Activated CD8-positive, alpha-beta T cell treated with anti-CD3 and anti-CD28 coated beads for 36 hours (primary cell): ENCODE measurements at places on chromosomes 12 and 14.
A peak's percentile ranks its signal among the peaks of the same experiment; 100 is the strongest.

GRCh38 chr14:101827286-101827685 is 65.8 kb downstream of the PPP2R5C start:
- DNase-seq: no peak

DNA sequence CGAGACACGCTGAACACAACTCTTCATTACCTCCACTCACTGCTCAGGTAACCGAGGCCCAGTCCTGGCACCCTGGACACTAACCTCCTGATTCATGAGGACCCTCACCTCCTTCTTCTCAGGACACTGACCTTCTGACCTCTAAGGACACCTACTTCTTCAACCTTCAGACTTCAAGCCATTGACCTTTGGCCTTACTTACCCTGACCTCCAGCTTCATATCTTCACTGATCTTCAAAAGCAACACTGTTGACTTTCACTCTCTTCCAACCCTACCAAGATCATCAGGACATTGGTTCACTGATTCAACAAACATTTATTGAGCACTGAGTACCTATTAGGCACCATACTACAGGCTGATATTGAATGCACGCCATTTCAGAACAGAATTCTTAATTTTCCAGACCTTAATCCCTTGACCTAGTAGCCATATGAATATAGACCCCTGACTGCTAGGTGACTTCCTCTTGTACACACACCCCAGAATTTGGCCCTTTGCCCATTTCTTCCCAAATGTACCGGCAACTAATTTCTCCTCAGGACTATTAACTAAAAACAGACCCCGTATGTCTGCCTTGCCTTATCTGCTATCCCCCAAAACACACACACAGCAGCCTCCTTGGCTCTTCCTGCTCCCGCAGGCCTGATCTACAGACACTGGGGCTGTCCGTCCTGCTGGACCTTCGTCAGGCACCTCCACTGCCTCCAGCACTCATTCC is 5.8 kb downstream of the ARHGEF40 start:
- no peak for DNase-seq

GRCh38 chr14:32038876-32039275 is 38.2 kb upstream of the ARHGAP5 start:
- DNase-seq: no peak

- DNase-seq: no peak
These were observed 56.7 kb upstream of the KTN1 start for GRCh38 chr14:55523321-55523720.

GRCh38 chr14:56487761-56488160 is 91.8 kb upstream of the TMEM260 start:
- DNase-seq: no peak

DNA sequence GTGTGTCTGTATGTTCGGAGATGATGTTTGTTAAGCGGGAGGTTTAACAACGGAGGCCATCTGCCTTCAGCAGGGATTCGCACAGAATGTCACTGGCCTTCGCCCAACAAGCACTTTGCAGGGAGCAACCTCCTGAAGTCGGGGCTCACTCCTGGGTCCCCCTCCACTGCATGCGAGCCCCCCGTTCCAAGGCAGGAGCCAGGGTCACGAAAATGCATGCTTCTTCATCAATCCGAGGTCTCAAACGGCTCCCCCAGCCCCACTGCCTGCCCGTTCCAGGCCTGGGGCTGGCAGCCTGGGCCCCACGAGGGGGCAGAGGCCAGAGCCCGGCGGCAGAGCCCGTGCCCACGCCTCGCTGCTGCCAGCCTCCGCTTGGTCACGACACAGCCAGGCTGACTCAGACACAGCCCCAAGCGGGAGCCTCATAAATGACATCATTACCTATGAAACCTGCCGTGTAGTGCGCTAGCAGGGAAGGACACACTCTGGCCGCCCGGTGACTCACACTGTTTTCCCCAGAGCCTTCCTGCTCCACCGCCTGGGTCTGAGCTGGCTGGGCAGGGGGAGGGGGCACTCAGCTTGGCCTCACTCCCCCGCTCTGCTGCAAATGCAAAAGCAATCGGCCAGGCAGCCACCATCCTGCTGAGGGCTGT is 169.5 kb upstream of the RTL1 start:
- peak; percentile 44 for DNase-seq

DNA sequence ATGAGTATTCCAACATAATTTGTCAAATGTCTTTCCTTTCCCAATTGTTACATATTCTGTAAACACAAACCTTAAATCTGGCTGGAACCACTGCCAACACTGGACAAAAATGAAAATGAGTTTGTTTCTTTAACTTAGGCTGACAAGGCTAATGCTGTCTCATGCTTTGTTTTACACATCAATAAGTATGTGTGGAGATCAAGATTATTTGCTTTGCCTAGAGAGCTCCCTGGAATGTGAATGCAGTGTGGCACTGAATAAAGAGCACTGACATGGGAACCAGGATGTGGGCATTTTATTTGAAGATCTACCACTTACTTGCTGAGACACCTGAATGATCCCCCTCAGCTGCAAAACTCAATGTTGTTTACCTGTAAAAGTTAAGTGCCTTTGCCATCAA is 61.7 kb downstream of the RALGAPA1 start:
- no peak for DNase-seq

GRCh38 chr12:108531929-108532848 is 17.1 kb downstream of the FICD start:
- no peak for DNase-seq

DNA sequence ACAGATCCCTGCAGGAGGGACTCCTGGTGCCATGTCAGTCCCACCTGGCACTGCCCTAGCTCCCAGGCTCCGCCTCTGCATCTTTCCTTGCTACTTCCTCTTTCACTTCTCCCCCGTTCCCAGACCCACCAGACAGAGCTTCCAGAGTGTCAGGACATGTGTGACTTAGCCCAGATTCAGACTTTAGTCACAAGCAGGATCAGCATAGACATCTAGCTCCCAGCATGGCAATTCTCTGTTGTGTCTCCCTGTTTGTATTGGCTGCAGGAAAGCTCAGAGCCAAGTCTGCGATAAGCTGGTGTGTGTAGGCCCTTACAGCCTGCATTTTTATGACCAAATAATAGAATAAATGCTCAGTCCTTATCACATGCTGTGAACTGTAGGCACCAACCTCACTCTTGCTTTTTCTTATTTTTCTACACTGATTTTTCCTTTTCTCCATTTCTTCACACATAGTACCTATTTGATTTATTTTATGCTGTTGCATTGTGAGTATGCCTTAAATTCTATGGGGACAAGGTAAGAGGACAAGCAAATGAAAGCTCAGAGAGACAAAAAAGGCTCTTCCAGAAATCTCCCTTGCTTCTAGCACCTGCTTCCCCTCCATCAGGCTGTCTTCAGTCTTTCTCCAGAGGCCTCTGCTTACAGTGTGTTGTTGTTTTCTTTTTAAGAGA is 5.9 kb downstream of the DHRS2 start:
- no peak for DNase-seq

DNA sequence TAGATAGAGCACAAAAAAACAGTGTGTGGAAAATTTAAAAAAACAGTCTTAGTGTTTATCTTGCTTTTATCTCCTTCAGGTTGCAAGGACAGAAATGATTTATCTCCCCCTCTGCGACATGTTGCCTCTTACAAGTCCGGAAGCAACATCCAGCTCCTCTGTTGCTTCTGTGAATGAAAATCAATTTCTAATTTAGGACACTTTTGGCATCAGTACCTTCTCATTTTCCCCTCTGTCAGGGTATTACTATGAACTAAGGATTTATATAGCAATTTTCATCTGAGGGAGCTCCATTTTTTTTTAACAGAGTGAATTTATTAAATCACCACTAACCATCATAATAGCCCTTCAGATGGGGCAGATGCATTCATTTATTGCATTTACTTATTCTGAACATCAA is 116.6 kb upstream of the PLXNC1 start:
- no peak for DNase-seq

DNA sequence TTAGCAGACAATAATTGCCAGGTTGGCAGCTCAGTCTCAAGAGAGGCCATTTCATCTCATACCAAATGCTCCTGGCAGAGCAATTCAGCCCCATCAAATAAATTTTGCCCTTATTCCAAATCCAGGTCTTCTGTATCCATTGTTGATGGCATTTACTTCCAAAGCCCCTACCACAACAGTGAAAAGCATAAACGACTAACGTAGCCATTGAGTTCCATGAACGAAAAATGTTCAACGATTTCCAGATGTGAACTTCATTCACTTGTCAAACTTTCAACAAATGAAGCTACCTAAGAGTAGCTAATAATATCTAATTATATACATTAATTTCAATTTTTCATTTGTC is 3.0 kb upstream of the GCN1 start:
- no peak for DNase-seq

GRCh38 chr14:81169711-81170103 is 51.1 kb downstream of the GTF2A1 start:
- DNase-seq: peak; percentile 31

GRCh38 chr14:65472189-65472588 is 59.7 kb downstream of the FUT8 start:
- DNase-seq: no peak

DNA sequence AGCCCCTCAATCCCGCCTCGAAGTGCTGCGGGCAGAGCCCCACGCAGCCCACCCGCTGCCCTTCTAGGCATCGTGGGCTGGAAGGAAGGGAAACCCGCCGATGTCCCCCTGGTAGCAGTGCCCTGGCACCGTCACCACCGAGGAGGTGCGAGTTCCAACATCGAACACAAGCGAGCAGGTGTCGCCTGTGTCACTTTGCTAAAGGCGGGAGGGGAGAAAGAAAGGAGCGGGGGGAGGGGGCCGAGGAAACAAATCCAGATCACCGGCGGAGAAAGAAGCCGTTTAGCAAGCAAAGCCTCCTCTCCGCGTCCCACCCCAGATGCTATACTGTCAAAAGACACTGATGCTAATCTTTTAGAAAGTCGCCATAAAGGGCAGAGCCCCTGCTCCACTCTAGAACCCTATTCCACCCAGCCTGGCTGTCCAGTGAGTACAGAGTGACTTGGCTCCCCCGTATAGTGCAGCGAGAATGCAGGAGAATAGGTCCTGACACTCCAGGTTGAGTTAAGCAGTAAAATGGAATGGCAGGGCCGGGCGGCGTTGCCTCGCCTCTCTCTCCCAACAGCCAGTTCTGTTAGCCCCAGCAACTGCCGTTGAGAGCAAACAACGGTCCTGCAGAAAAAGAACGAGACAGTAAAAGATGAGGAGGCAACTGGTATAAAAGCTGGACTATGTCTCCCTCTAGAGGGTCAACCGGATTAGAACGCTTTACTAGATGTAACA is 67.9 kb upstream of the USP15 start:
- peak; percentile 61 for DNase-seq

DNA sequence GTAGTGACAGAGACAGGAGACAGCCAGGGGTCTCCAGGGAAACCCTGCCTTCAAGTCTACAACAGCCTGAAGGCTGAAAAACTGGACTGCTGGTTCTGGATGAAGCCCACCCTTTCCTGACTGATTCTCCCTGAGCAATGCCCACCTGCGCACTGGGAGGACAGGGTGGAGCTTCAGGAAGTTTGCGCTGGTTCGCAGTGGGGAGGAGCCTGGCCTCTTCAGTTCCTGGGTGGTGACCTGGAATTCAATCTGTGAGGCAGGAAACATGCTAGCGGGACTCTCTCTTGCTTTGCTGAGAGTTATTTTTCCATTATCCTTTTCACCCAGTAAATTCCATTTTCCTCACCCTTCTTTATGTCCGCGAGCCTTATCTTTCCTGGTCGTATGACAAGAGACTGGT is 600.8 kb downstream of the TRHDE start:
- DNase-seq: no peak

DNA sequence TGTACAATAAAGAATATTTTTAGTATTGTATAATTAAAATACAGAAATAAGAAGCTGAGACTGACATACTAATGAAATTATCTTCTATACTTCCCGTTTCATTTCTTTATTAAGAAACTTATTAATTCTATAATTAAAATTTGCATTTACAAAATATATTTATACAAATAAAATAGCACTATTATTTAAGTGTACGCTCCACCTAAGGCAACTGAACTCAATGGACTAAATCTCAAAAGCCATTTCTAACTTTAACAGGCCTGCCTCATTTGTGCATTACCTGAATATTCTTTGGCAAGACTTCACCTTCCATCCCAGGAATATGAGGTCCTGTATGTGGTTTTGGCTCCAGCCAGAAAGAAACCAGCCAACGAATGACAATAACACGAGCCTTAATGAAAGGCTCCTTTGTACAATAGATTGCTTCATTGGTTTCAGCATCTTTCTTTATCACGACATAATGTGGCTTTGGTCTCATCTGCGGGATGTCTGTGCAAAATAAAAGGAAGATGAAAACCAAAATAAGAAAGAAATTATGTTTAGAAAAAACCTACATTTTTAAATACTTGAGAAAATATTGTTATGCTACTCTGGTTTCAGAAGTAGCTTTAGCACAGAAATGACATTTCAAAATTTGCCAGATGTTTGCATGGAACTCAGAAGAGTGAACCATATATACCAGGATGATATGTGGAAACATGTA is 58.7 kb downstream of the RALGAPA1 start:
- no peak for DNase-seq

DNA sequence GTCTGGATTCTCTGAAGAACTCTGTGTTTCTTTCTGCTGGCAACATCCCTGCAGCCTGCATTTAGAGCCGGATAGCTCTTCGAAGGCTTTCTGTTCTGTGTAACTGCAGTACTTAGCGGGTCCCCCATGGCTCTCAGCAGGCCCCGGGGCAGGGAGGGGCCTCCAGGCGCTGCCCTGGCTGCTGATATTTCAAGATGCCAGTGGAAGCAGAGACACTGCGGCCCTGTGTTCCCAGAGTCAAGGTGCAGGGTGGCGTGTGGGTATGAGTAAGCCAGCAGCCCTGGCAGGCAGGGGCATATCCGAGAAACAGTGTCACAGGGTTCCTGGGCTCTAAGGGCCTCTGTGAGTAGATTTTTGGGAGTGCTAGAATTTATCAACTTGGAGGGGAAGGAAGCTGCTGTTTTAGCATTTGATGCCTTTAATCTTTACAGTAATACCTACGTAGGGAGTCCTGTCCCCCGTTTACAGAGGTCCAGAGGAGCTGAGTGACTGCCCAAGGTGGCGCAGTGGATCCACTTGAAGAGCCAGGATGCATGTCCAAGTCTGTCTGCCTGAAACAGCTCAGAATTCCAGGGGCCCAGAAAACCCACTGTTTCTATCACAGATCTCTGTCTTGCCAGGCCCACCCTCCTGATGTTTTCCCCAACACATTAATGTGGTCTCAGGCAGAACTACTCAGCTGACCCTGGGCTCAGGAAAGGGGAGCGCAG is 16.2 kb downstream of the ESRRB start:
- no peak for DNase-seq

GRCh38 chr12:110680032-110680431 is 8.9 kb downstream of the HVCN1 start:
- DNase-seq: no peak

- no peak for DNase-seq
These were observed 142.6 kb upstream of the OTX2 start for GRCh38 chr14:56952766-56953473.

DNA sequence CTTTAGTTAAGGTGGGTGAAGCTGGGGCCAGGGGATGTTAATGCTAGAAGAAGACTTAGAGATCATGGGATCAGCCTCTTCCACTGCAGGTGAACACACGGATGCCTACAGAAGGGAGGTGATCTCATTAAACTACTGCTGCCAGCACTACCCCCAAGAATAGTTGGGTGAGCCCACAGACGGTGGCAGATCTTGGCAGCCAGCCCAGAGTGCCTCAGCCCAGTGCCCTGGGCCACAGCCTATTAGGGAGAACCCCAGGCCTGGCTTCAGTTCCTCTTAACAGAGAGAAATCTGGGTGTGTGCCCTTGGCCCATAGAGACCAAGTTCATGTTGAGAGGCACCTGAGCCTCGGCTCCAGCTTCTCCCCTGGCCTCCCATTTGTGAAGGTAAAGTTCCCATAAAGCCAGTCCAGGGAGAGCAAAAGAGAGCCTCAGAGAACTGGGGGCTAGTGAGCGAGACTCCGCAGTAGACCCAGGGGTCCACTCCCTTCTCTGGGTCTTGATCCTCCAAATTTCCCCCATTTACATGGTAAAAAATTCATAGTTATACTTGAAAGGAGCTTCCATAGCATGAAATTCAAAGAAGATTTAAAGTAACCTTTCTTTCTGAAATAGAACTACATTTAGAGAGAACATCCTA is 125.0 kb upstream of the CCND2 start:
- DNase-seq: peak; percentile 80
